ENCODE measurements at places on chromosomes 16 and 17.

GRCh38 chr17:58279016-58279711 lies 1.6 kb downstream of the MPO start:
- DNase-seq: no peak

DNA sequence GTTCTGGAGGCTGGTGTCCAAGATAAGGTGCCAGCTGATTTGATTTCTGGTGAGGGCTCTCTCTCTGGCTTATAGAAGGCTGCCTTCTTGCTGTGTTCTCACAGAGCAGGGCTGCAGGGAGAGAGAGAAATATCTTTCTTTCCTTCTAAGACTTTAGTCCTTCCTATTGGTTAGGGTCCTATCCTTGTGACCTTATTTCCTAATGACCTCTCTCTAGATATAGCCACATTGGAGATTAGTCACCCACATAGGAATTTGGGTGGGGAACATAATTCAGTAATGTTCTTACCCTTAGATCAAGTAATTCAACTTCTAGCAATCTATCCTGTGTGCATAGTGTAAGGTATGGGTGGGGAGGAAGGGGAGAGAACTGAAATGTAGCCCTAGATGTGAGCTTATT lies 18.0 kb upstream of the ABCA5 start:
- no peak for DNase-seq

GRCh38 chr17:59503500-59503899 lies 61.9 kb upstream of the DHX40 start:
- no peak for DNase-seq

DNA sequence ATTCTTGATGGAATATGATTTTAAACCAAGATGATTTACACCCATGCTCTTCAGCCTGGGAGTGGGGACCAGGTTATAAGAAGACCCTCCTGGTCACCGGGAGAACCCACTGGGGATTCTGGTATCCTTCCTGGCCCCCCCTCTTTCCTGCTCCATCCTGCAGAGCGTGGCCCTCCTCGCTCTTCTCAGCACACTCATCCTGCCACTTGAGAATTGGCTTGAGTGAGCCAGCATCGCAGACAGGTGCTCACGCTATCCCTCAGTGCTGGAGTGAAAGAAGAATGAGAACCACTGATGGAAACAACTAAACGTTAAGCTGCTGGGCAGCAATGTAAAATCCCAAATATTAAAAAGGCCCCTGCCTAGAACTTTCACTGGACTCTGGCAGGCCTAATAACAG lies 98.0 kb downstream of the CYTH1 start:
- DNase-seq: no peak

GRCh38 chr17:33602981-33603380 lies 309.9 kb upstream of the ASIC2 start:
- no peak for DNase-seq

DNA sequence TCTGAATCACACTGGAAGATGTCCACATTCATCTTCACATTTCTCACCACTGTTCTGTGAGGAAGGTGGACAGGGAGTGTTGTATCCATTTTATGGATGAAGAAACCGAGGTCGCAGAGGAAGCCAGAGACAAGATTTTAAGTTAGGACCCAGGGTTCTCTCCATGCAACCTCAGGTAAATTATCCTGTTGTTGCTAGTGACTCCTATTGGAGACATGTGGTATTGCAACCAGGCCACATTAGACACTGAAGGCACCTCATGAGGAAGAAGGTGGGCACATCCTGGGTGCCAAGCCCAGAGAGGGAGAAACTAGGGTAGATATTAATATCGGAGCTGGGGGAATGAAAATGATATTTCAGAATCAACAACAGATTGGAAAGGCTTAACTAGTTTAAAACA lies 8.5 kb upstream of the WNT9B start:
- no peak for DNase-seq

Measured in cerebellar nuclear complex (tissue), 1 donor.